ENCODE measurements at places on chromosomes 11 and 22.

GRCh38 chr11:3747704-3748103, 49.6 kb downstream of the NUP98 start:
- DNase-seq: no peak

GRCh38 chr11:59459916-59460315, 3.2 kb downstream of the OR4D6 start:
- no peak for DNase-seq

DNA sequence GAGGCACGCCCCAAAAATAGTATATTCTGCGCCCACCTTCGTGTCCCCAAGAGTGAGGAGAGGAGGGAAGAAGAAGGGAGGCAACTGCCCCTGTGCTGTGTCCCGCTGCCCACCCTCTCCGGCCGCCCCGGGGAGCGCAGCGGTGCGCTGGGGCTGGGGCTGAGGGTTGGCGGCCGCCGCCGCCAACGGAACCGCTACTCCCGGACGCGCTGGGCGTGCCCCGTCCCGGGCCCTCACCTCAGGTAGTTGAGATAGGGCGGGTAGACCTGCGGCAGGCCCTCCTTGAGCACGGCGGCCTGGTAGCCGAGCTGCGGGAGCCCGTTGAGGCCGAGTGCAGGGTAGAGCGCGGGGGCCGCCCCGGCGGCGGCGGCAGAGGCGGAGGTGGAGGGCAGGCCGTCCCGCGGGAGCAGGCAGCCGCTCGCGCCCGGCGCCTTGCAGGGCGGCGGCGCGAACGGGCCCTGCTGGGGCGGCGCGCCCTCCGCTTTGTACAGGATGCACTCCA, 2.4 kb downstream of the PGR start:
- no peak for DNase-seq

DNA sequence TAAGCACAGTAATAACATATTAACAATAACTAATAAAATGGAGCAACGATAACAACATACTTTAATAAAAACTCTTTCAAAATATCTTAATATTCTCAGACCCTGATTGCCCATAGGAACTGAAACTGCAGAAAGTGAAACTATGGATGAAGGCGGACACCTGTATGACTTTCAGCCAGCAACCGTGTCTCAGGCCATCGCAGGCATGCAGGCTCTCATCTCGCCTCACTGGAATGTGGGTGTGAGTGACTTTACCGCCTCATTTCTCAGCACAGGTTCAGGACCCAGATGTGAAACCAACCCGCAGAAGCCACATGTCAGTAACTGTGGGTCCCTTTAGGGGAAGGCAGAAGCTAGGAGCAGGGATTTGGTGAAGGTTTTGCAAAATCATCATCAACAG, 539.1 kb downstream of the FAM181B start:
- no peak for DNase-seq

GRCh38 chr22:42766860-42767259, 46.2 kb upstream of the A4GALT start:
- no peak for DNase-seq

- DNase-seq: no peak
Measured at GRCh38 chr11:76801225-76801624, 18.1 kb downstream of the TSKU start.

Measured in T follicular helper cell (primary cell).